Hematopoietic multipotent progenitor cell treated with erythropoietin and hydrocortisone succinate and interleukin-3 and kit ligand, for 8 days (in vitro differentiated cells): ENCODE measurements at places on chromosomes 3 and 15.

DNA sequence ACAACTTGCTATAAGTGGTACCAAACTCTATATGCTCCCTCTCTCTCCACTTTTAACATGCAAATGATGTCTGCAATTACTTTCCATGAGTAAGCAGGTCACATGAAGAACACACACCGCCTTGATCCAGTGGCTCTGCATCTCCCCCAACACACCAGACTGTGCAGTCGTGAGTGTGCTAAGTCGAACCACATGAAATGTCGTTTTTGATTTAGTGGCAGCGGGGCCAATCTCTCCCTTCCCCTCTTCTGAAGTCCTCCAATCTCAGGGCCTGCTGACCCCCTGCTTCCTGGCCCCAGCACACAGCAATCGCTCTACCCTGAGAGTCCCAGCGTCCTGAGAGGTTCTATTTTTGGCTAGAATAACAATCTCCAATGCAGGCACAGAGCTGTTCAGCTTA, 312.5 kb downstream of the SHQ1 start:
- no peak for DNase-seq

- DNase-seq = no peak
Observed at GRCh38 chr3:107775974-107776373, 253.2 kb downstream of the BBX start.

- no peak for DNase-seq
Observed at GRCh38 chr3:61991706-61992105, 381.6 kb downstream of the FEZF2 start.

DNA sequence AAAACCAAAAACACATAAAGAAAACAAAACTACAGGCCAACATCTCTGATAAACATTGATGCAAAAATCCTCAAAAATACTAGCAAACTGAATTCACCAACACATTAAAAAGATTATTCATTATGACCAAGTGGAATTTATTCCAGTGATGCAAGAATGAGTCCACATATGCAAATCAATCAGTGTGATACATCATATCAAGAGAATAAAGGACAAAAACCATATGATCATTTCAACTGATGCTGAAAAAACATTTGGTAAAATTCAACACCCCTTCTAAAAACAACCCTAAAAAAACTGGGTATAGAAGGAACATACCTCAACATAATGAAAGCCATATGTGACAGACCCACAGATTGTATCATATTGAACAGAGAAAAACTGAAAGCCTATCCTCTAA, 265.6 kb upstream of the DCBLD2 start:
- DNase-seq = no peak

DNA sequence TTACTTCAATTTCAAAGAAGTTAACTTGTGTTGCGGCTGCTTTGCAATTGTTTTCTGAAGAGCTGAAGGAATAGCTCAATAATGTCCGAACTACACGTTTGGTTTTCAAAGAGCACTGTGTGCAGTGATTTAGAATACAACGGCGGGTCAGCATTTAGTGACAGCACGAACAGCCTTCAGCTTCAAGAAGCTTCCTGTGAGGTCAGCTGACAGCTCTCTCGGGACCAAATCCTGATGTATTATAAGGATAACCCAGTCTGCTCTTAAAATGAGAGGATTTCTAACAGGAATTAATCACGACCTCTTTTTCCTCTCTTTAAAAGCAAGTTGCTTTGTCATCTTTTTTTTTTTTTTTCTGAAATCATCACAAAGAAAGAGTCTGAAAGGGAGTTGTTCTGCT, 97.9 kb upstream of the UNC13C start:
- no peak for DNase-seq

DNA sequence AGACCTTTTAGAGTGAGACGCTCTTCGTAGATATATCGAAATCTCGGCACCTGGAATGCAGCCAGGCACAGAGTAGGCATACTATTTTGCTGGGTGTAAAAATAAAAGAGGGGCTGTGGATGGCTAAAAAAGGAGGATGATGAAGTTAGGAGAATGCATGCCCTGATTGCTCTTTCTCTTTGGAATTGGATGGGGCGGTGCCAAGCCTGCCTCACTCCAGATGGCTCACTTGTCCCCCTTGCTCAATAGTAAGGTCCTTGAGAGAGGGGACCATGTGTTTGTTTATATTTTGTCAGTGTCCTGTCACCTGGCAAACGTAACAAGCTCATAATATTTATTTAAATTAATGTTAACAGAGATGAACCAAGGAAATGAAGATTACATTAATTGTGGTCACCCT, 33.0 kb downstream of the SNRK start:
- no peak for DNase-seq

DNA sequence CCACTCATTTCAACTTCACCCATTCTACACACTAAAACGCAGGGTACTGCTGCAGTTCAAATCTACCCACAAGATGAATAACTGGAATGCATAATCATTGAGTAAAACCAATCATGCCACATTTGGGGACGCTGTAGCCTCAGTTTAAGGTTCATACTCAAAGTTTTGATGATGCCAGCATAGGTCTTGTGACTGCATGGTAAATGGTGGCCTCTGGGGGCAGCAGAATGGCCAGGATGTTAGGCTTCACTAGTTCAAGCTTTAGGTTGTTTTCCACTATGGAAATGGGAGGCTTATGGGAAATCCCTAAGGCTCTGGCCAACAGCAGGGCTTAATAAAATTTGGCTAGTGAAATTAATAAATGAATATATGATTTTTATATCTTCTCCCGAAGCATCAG, 104.3 kb upstream of the TSC22D2 start:
- DNase-seq = peak; percentile 50
